Liver (tissue), 10 donors: ENCODE measurements at places on chromosomes 2 and 18. TPM values are rescaled to one million over a fixed set of nuclear protein-coding genes. Genes with fewer than 3 reads are reported as not detected.

The EVX2 gene
- not detected for total RNA-seq

The FBXO48 gene
- 0.75 TPM for total RNA-seq

GRCh38 chr2:71129902-71130151, 202 bp downstream of the MCEE start:
- DNase-seq, result no peak

- no peak for DNase-seq
Observed at GRCh38 chr2:25323042-25323514, 18.6 kb downstream of the DNMT3A start.

DNA sequence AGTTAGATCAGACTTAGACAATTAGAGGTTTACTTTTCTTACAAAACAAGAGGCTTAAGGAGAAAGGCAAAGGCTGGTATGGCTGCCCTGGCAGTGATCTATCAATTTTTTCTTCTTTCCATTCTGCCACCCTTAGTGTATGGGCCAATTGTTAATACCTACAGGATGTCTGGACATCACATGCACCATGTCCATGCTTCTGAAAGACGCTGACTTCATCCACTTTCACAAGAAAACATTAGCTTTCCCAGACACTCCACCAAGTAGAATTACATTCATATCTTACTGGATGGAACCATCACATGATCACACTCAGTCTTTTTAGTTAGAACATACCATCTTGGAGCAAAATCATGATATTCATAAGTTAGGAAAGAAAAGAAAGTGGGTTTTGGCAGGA, 120.9 kb downstream of the ARHGAP28 start:
- no peak for DNase-seq

- DNase-seq, result no peak
Observed at GRCh38 chr2:96318723-96319122, 6.4 kb upstream of the ITPRIPL1 start.
